ENCODE measurements at places on chromosomes 1 and 21. TPM values are rescaled to one million over a fixed set of nuclear protein-coding genes. Genes with fewer than 3 reads are reported as not detected.
A peak's percentile ranks its signal among the peaks of the same experiment; 100 is the strongest.

The MAP3K21 gene
- 0.18 TPM for total RNA-seq

The LRRN2 gene
- not detected for total RNA-seq

DNA sequence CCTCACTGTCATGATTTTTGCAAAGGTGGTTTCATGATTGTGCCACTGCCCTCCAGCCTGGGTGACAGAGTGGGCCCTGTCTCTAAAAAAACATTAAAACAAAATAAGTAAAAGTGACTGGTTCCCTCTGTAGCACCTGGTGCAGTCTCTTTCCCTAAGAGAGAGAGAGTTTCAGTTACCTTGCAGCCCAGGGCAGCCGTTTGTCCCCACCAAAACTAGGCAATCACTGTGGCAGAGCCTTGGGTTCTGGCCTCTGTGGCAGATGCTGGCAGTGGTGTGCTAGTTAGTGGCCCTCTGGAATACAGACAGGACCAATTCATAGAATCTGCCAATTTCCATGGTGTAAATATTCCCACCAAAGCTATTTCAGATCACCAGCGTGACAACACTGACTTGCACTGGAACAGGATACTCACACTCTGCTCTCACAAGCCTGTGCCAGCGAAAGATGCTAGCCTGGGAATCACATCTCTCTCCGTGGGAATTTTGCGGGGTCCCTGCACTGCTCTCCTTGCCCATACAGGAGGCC lies 108.7 kb downstream of the TLR5 start:
- DNase-seq, result no peak

GRCh38 chr1:208179961-208180409 lies 64.2 kb downstream of the PLXNA2 start:
- no peak for DNase-seq

DNA sequence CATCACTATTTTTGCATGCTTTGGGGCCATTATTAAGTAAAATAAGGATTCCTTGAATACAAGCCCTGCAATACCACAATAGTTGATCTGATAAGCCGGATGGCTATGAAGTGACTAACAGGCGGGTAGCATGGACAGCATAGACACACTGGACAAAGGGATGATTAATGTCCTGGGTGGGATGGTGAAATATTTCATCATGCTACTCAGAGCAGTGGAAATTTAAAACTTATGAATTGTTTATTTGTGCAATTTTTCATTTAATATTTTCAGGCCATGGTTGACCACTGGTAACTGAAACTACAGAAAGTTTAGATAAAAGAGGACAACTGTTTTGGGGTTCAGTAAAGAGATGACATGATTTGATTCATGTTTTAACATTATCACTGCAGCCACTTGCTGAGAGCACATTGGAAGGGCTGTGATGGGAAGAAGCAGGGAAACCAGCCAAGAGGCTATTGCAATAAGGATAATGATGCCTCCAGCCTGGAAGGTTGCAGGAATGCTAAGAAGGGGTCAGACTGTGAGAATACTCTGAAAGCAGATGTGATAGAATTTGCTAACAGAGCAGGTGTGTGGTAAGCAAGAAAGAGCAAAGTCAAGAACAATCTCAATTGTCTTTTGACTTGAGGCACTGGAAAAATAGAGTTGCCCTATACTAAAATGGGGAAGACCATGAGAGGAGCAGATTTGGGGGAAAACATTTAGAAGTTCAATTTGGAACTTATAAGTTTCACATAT lies 62.5 kb upstream of the TNFSF4 start:
- peak; percentile 99 for DNase-seq

- no peak for DNase-seq
Measured at GRCh38 chr1:6509220-6509918, 17.9 kb upstream of the PLEKHG5 start.

GRCh38 chr21:45370575-45370974 lies 34.4 kb upstream of the COL18A1 start:
- no peak for DNase-seq

The KRTAP19-1 gene
- not detected for total RNA-seq

DNA sequence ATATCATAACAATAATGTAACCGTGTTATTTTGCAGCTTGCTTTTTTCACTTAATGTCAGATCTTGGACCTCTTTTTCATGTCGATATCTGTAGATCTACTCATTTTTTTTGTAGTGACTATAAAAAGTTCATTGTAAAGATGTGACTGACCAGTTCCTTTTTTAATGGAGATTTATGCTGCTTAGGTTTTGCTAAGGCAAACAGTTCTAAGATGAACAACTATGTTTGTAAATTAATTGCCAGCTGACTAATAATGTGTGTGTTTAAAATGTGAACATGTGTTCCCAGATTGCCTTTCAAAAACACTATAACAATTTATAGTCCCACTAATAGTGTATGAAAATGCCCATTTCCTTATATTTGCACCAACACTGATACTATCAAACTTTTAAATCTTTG lies 18.1 kb upstream of the EPS8L3 start:
- no peak for DNase-seq

GRCh38 chr1:194795917-194796593 lies 1609.6 kb upstream of the B3GALT2 start:
- no peak for DNase-seq

DNA sequence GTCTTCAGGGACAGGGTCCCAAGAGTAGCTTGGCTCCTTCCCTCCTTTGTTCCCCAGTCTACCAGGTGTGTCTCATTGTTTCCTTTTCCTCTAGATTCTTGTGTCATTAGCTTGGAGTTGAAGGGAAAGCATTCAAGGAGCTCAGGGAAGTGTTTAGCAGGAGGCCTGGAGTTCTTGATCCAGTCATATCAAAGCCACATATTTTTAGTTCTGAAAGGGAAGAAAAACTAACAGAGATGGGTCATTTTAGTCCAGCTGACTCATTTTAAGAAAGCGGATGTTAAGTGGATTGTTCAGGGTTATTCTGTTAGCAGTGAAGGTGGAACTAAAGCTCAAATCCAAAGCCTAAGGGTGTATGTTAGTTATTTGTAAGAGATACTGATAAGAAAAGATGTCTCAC lies 721 bp downstream of the C1orf54 start:
- DNase-seq, result peak; percentile 41

The PGD gene
- total RNA-seq, result 108 TPM

The FMN2 gene
- total RNA-seq, result 8.1 TPM

The SEC16B gene
- 4.8 TPM for total RNA-seq

DNA sequence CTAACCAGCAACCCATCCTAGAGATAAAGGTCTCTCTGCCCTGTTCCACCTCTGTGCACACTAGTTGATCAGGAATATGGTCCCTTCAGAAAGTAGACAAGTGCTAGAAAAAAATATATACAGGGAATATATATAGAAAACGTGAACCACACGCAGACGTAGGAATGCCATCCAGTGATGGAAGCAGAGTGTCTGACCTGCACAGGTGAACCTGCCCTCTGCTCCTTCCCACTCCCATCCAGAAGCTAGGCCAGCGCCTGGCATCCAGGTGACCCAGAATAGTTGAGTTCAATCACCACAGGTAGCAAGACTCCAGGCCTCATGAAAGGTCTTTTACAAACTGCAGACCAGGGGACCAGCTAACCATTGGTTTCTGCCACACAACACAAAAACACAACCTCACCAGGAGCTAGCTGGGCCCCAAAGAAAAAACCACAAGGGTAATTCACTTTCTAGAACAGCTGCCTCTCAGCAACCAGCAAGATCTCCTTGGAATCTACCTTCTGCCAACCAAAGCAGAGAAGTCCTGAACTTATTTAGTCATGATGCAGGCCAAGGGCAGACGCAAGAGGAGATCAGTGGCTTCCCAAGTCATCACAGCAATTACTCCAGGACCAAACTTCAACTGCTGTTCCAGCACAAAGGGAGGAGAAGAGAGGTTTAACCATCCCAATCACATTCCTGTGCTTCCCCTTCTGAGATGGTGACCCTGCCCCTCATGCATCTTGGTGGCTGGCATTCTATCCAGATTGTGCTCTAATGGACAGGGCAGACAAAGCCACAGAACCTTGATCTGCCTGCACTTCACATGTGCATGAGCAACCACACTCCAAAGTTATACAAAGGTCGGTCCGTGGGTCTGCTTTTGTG lies 53.0 kb downstream of the GPR161 start:
- DNase-seq, result peak; percentile 6

- no peak for DNase-seq
Measured at GRCh38 chr1:204983881-204984280, 59.1 kb upstream of the CNTN2 start.

DNA sequence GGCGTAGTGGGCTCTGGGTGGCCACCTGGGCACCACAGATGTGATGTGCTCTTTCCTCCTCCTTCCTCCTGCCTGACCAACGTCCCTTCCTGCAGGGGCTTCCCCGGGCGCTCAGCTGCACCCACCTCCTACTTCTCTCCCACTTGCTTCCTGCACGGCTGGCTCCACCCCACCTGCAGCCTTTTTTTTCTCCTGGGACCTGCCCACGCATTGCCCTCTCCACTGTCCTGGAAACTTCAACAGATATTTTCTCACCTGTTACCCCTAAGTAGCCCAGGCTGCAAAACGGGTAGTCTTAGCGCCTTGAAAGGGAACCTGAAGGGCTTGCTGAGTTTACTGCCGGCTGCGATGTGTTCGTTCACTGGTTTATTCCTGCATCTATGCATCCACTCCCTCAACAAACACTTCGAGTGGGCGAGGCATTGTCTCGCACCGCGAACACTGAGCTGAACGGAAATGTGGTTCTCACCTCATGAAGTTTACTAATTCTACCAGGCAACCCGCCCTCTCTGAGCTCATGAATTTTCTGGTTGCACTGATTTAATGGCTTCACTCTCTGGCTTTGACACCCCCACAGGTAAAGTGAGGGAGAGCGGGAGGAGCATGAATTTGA lies 23.6 kb downstream of the ZBTB18 start:
- no peak for DNase-seq

- DNase-seq, result no peak
Measured at GRCh38 chr1:168830562-168830961, 101.6 kb upstream of the DPT start.

DNA sequence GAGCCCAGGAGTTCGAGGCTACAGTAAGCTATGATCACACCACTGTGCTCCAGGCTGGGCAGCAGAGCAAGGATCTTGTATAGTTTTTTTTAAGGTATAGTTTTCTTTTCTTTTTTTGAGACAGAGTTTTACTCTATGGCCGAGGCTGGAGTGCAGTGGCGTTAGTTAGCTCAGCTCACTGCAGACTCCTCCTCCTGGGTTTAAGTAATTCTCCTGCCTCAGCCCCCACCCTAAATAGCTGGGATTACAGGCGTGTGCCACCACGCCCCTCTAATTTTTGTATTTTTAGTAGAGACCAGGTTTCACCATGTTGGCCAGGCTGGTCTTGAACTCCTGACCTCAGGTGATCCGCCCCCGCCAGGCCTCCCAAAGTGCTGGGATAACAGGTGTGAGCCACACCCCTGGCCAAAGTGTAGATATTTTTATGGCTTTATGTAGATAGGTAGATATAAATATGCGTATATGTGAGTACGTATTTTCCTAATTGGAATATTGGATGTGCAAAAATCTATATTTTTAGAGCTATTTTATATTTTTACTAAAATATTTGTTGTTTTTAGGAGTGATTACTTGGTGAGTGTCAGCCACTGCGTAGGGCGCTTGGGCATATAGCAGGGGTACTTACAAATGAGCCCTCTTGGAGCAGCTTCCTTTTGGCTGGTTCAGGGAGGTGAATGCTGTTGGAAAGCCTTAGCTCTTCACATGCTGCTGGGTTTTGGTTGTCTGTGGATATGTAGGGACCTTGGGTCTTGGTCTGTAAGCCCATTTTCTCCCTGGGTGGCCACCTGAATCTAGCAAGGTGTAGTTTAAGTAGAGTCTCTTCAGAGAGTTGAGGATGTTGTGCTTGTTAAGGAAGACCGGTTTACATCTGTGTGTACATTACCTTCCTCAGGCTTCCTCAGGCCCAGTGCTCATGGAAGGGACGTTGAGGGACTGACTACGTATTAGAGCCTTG lies 9.5 kb downstream of the KDM4A start:
- no peak for DNase-seq

DNA sequence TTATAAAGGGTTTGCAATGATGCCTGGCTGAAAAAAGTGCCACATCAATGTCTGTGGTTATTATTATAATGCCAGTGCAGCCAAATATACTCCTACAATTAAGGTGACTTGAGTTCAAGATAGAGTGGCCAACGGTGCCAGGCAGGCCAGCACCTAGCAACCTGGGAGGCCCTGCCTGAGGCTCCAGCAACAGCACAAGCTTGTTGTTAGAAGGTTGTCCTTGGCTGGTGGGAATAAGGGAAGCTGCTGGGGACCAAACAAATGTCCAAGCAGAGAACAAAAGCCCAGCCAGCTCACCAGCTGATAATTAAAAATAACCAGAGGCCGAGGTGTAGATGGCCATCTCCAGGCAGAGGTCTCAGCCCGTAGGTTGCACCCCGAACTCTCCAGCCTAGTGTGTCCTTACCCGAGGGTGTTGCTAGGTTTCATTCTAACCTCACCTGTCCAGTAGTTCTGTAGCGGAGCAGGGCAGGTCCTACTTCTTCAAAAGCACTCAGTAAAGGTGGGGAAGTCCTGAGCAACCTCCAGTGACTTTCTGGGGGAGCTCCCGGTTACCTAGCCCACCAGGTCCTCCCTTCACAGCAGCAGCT lies 1.9 kb downstream of the TMPRSS2 start:
- DNase-seq, result no peak

The TAS1R3 gene
- 0.09 TPM for total RNA-seq

GRCh38 chr1:24442764-24443163 lies 27.2 kb downstream of the NIPAL3 start:
- peak; percentile 57 for DNase-seq

The TACSTD2 gene
- total RNA-seq, result 0.36 TPM

- DNase-seq, result peak; percentile 69
Measured at GRCh38 chr1:209870151-209870831, 42.5 kb downstream of the UTP25 start.
